Stimulated activated CD8-positive, alpha-beta memory T cell treated with anti-CD3 and anti-CD28 coated beads, Interleukin-4, amount 100 ng/mL, for 1 hour (primary cell): ENCODE measurements at places on chromosomes 16 and 17.

DNA sequence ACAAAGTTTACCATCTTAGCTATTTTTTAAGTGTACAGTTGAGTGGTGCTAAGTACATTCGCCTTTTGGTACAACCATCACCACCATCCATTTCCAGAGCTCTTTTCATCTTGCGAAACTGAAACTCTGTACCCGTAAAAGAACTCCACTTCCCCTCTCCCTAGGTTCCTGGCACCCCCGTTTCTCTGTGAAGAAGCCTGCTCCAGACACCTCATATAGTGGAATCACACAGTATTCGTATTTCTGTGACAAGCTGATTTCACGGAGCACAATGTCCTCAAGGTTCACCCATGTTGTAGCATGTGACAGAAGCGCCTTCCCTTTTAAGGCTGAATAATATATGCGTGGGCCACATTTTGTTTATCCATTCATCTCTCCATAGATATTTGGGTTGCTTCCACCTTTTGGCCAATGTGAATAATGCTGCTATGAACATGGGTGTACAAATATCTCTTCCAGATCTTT is 54.2 kb upstream of the MAP3K14 start:
- no peak for DNase-seq

- no peak for DNase-seq
These were observed 7.6 kb upstream of the PHKG2 start for GRCh38 chr16:30740364-30741251.

DNA sequence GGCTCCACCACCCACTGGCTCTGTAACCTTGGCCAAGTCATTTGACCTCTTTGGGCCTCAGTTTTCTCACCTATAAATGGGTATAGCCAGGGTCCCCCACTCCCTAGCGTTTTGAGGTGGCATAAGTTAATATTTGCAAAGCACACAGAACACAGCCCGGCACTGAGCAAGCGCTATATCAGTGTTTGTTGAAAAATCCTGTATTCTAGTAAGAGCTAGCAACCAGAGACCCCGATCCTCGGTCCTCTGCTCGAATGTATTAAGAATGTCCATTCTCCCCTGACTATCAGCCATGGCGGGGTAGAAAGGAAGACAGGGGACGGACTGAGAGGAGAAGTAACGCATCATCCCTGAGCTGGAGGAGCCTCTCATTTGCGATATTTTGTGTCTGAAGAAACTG is 131.2 kb downstream of the IRF8 start:
- no peak for DNase-seq

GRCh38 chr17:41917679-41918313 is 955 bp downstream of the ACLY start:
- DNase-seq: no peak

DNA sequence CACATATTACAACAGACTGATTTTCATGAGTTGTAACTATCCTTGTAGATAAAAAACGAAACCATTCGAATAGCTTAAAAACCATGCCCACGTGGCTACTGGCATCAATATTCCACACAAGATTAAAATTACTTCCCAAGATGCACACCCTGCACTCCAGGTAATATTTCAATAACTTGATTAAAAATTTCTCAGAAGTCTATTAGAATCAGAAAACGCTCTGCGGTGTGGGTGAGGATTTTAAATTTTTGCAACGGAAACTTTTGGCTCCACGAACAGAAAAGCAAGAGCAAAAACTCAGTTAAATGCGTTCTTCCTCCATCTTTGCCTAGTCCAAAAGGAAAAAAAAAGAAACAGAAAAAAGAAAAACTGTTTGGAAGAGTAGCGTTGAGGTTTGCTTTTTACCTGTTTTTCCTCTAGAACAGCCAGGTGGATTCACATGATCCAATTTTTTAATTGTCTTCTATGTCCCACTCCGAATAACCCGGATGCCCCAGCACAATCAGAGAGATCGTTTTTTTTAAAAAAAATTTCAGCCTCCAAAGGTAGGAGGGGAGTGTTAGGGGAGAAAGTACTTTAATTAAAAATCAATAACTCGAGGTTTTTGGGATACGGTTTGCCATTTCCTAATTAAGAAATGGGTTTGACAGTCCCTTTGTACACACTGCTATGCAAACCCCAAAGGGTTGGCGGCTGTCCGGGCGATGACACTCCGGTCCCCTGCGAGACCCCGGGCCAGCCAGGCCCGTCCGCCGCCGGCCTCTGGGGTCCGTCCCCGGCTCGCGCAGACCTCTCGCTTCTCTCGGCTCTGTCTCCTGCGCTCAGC is 708 bp upstream of the NFAT5 start:
- DNase-seq: no peak

GRCh38 chr17:72365857-72366414 is 245.1 kb downstream of the SOX9 start:
- no peak for DNase-seq

DNA sequence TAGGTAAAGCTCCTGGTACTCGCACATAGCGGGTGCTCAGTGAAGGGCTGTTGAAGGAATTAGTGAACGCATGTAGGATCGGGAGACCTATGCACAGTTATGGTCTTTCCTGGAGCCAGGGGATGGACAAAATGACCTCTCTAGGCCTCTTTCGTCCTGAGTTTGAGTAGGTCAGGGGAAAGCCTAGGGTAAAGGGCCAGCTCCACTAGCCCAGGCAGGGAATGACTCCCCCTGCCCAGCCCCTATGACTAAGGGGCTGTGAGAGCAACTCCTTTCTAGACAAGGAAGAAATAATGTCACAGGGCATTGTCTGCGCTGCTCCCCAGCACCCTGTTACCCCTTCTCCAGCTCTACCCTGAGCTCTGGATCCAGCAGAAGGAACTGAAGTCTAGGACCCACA is 24.6 kb upstream of the FMNL1 start:
- DNase-seq: no peak

DNA sequence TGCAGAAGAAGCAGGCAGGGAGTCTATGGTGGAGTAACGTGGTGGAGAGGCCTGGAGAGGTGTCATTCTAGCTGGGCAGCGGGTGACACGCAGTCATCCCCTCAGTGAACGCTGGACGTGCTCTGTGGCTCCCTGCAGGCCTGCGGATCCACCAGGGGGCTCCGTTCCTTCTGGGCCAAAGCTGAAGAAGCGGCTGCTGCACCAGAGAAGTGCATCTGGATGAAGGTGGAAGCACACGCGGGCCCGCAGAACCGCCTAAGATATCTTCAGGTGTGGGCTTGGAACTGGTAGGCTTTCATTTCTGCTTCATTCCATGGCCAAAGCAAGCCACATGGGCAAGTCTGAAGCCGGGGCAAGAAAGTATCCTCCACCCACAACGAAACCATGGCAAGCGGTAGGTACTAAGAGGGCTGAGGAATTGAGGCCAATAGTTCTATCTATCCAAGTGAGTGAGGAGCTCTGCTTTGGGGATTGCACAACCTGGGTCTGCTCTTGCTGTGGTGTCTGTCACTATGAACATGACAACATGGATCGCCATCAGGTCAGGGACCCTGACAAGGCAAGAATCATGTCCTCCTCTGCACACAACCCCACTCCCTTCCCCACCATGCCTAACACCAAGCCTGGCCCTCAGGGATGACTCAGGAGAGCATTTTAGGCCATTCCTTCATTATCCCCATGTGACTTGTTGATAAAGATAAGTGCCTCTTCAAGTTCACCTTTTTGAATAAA is 78.9 kb upstream of the FBXO47 start:
- no peak for DNase-seq

DNA sequence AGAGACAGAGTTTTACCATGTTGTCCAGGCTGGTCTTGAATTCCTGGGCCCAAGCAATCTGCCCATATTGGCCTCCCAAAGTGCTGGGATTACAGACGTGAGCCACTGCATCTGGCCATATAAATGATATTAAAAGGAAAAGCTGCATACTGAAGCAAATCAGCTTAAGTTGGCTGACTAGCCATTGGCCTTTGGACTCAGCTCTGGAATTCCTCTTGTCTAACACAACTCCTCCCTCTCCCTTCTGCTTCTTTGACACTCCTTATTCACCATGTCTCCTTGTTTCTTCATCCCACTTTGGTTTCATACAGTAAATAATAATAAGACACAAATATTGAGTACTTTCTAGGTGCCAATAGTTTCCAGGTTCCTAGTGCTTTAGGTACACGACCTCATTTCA is 7.5 kb downstream of the KRT12 start:
- DNase-seq: no peak

GRCh38 chr16:57147381-57148221 is 38.2 kb downstream of the PSME3IP1 start:
- DNase-seq: no peak

GRCh38 chr17:3510090-3510489 is 34.3 kb downstream of the ASPA start:
- DNase-seq: no peak

DNA sequence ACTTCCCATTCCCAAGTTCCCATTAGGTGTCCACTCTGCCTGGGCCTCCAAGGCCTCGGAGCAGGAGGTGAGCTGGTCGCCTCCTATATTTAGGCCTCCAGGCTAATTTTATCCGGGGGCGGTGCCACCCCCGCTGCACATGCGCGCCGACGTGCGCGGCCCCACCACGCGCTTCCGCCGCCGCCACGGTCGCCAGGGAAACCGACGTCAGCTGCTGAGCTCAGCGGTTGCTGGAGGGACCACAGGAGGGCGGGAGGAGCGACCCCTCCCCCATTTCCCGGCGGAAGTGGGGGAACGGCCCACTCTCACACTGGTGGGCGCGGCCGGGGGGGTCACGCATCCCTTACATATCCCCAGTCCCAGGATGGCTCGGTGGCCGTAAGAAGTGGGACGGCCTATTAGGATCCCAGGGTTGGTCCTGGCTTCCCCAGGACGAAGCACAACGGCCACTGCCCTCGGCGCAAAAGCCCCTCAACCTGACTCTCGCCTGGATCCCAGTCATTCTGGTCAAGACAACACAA is 1.0 kb downstream of the PER1 start:
- DNase-seq: peak; percentile 80

- DNase-seq: no peak
These were observed 173.5 kb downstream of the GSG1L start for GRCh38 chr16:27890006-27890405.

- no peak for DNase-seq
These were observed 144.0 kb upstream of the CIBAR2 start for GRCh38 chr16:85256190-85256739.

GRCh38 chr16:57985204-57986181 is 14.6 kb upstream of the CNGB1 start:
- no peak for DNase-seq

GRCh38 chr17:49469831-49470810 is 25.0 kb upstream of the NGFR start:
- no peak for DNase-seq

DNA sequence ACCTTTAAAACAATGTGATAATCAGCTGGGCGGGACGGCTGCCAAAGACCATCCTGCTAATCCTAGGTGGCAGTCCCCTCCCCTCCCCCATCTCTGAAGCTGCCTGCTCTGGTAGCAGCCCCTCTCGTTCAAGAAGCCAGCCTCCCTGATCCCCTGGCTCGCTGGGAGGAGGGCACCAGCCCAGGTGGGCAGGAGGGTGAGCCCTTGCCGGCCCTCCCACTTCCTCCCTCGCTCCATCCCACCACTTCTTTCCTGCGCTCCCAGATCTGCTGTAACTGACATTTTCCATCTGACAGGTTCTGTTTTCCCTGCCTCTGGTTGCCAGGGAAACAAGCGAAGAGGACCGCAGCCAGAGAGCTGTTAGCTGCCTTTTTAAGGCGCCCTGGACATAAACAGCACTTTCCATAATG is 155.7 kb upstream of the TNRC6C start:
- DNase-seq: no peak

GRCh38 chr17:4856937-4857314 is 23.8 kb downstream of the MINK1 start:
- no peak for DNase-seq

- DNase-seq: no peak
These were observed 9.1 kb downstream of the TUBG1 start for GRCh38 chr17:42618442-42619150.

DNA sequence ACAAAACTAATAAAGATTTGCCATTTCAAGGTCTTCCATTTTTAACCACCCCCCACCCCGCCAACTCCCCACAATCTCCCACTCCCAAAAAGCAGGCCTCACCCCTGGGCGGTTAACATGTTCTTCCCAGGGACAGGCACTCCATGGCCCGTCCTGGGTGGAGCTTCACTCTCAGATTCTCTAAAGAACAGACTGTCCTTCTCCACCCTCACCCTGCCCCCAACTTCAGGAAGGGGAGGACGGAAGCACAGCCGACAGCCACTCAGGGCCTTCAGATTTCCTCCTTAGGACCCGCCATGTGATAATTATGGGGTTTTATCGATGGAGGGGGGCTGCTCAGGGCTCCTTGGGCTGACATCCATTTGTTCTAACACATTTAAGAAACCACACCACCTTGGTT is 61.9 kb downstream of the ZFHX3 start:
- DNase-seq: no peak

DNA sequence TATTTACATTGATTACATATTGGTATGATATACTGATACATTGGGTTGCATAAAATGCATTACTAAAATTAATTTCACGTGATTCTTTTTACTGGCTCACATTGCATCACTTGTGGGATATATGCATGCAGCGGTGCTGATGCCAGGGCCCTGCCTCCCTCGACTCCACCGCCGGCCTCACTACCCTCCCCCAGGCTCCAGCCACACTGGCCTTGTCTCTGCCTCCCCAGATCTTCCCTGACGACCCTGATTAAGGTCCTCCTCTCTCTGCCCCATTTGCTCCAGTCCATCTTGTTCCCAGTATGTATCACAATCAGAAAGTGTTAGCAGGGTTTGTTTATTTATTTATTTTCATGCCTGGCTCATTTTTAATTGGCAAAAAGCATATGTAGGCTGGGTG is 306.8 kb downstream of the FOXL1 start:
- DNase-seq: no peak

- no peak for DNase-seq
These were observed 3.6 kb downstream of the ACADVL start for GRCh38 chr17:7223375-7223774.

- DNase-seq: no peak
These were observed 27.8 kb downstream of the TMEM92 start for GRCh38 chr17:50301891-50302584.

- DNase-seq: no peak
These were observed 21.9 kb downstream of the ST3GAL2 start for GRCh38 chr16:70416748-70417616.

- DNase-seq: no peak
These were observed 11.3 kb downstream of the CNTROB start for GRCh38 chr17:7943291-7943690.

DNA sequence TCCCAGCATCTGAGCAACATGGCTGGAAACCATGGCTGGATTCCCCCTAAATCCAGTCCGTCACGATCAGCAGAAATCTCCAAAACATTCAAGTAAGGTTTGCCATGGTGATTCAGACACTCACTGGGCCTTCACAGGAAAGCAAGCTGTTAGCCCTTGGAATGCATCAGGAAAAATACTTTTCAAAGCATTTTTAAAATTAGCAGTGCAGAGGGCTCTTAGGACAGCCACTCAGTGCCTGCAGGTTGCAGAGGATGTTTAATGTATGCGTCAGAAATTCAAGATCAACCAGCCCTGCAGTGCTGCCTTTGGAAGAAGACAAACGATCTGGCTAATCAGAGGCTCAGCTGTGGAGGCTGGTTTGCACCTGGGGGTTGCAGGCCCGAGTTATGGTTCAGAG is 50.3 kb downstream of the FOXL1 start:
- no peak for DNase-seq

- no peak for DNase-seq
These were observed 19.4 kb upstream of the ENDOV start for GRCh38 chr17:80395402-80396151.

- DNase-seq: no peak
These were observed 29.9 kb downstream of the MIS12 start for GRCh38 chr17:5516060-5516792.
